ENCODE measurements at places on chromosomes 1 and 21. TPM values are rescaled to one million over a fixed set of nuclear protein-coding genes. Genes with fewer than 3 reads are reported as not detected.

The PSEN2 gene
- total RNA-seq, result 26.0 TPM

The RASSF5 gene
- 0.50 TPM for total RNA-seq

The PGLYRP3 gene
- not detected for total RNA-seq

The LCE1C gene
- not detected for total RNA-seq

The BSND gene
- not detected for total RNA-seq

The C1QC gene
- total RNA-seq, result not detected

The ADGRL2 gene
- total RNA-seq, result 14.6 TPM

The PCNX2 gene
- total RNA-seq, result 40.9 TPM

The SV2A gene
- total RNA-seq, result 39.7 TPM

The TAF5L gene
- 13.6 TPM for total RNA-seq

The RAB42 gene
- 3.2 TPM for total RNA-seq

The LIN28A gene
- not detected for total RNA-seq

The TEX38 gene
- not detected for total RNA-seq

The C1orf185 gene
- total RNA-seq, result not detected

The F5 gene
- not detected for total RNA-seq

The TMEM269 gene
- total RNA-seq, result 0.12 TPM

The HSD11B1 gene
- total RNA-seq, result 10.6 TPM

The PRUNE1 gene
- 4.0 TPM for total RNA-seq

The IFNLR1 gene
- total RNA-seq, result not detected

The TCEA3 gene
- total RNA-seq, result 6.8 TPM

Measured in uterine smooth muscle cell (primary cell).